ENCODE measurements at places on chromosomes 5 and 9. TPM values are rescaled to one million over a fixed set of nuclear protein-coding genes. Genes with fewer than 3 reads are reported as not detected.

MCC gene
- 0.81 TPM for total RNA-seq

- H3K4me3 ChIP-seq = no peak overlapping the region
- H3K4me1 ChIP-seq = no peaks in the 10 kb centered on the region
- DNase-seq = no peak
- H3K27me3 ChIP-seq = no peaks in the 10 kb centered on the region
These were observed 50.2 kb upstream of the ZFAND5 start for GRCh38 chr9:72415163-72415562.

GRCh38 chr5:32163785-32164184 lies 10.3 kb downstream of the GOLPH3 start:
- H3K4me1 ChIP-seq = peaks cover 10% of the 10 kb centered on the region
- H3K27ac ChIP-seq = no peak overlapping the region
- no peaks in the 10 kb centered on the region for H3K27me3 ChIP-seq

GABRA6 gene
- not detected for total RNA-seq

Measured in naive thymus-derived CD4-positive, alpha-beta T cell (primary cell).